Smooth muscle cell of bladder (primary cell): ENCODE measurements at places on chromosomes 6 and 20. TPM values are rescaled to one million over a fixed set of nuclear protein-coding genes. Genes with fewer than 3 reads are reported as not detected.

Gene PXDC1
- 40.7 and 49.5 TPM in 2 replicates for total RNA-seq

Gene TTK
- total RNA-seq, result 2.8 and 4.0 TPM in 2 replicates

Gene ARMC2
- 2.0 and 2.8 TPM in 2 replicates for total RNA-seq

Gene LY6G6F
- total RNA-seq, result not detected in 2 replicates

Gene UBD
- not detected in 2 replicates for total RNA-seq

Gene DEFB124
- total RNA-seq, result not detected in 2 replicates

Gene GTSF1L
- total RNA-seq, result not detected in 2 replicates
